SK-MEL-5 (cell line): ENCODE measurements at places on chromosomes 16 and 17. TPM values are rescaled to one million over a fixed set of nuclear protein-coding genes. Genes with fewer than 3 reads are reported as not detected.
A peak's percentile ranks its signal among the peaks of the same experiment; 100 is the strongest.

PRKCB gene
- 6.3 and 7.1 TPM in 2 replicates for total RNA-seq

G6PC1 gene
- not detected in 2 replicates for total RNA-seq

DNA sequence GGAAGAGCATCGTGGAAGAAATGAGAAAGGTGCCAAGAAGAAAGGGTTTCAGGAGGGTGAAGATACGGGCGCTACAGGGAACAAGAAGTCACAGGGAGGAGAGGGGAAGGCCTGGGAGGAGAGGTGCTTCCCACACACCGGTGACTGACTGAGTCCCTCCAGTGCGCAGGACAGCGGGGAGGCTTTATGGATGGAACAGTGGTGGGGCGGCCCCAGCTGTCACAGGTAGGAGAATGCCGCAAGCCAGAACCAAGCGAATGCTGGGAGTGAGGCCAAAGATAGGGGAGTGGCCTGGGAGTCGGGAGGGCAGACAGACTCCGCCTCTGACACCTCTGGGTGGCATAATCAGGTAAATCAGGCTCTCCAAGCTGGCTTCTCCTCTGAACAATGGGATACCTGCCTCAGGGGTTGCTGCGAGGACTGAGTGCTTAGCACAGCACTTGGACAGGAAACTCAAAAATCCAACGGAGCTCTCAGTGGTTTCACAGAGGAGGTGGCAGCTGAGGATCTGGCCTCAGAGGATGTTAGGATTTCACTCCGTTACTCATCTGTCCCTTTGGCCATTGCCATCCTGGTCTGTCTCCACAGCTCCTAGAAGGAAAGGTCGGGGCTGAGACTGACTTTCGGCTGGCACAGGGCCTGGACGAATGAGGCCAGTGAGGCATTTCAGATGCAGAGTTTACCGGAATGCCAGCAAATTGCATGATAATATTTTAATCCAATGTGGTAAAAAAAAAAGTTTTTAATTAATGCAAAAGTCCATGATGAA lies 717 bp upstream of the CNP start:
- peak; percentile 43 for DNase-seq

DNA sequence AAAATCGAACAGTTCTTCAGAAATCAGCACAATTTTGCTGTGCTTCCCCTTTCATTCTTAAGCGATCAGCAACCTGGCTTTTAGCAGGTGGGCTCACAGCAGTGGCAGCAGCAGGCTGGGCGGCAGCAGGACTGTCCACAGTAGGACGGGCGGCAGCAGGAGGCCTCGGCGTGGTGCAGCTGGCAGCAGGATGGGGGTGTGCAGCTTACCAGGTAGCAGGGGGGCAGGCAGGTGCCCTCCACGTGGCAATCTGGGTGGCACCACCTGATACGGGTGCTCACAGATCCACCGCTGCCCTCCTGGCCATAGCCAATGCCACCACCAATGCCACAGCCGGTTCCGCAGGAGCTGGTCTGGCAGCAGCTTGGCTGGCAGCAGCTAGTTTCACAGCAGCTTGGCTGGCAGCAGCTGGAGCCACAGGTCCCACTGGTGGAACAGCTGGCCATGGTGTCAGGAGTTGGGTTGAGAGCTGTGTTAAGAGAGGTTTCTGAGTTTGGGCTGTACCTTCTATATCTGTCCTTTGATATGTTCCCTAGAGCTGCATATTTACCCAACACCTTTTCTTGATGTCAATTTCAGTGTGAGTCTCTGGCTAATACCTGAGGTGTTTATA lies at the start of gene KRTAP1-4:
Gene KRTAP1-4 (minus strand): TSS at position 563 of the 613 bp plus-strand sequence. CDS start 117 bp downstream, at position 446.
- no peak for DNase-seq

GRCh38 chr16:27330542-27330941 lies 16.8 kb downstream of the IL4R start:
- no peak for DNase-seq

GRCh38 chr17:37516127-37516571 lies 26.5 kb downstream of the DUSP14 start:
- DNase-seq, result no peak

DNA sequence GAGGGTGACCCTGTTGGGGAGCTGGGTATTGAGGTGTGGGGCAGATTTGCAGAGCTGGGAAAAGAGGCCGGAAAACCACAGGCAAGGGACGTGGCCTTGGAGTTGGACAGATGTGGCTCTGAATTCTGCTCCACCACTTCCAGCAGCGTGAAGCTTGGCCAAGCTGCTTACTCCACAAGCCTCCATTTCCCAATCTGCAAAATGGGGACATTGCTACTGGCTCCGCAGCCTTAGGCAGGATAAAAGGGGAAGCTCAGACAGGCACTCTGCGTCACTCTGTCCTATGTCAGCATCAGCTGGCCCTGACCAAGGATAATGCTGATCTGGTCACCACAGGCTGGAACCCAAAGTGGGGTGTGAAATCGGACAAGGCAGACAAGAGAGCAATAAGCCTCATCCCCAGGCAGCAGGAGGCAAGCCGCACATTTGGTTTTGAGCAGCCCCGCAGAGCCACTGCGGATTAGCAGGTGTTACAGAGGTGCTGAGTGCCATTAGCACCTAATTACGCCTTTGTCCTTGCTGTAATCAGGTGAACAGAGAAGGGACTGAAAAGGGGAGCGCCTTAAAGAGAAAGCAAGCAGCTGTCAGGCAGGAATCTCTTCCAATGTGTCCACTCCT lies 54.8 kb downstream of the SDK2 start:
- no peak for DNase-seq

- no peak for DNase-seq
Measured at GRCh38 chr16:24372824-24373223, 116.7 kb downstream of the CACNG3 start.

DNA sequence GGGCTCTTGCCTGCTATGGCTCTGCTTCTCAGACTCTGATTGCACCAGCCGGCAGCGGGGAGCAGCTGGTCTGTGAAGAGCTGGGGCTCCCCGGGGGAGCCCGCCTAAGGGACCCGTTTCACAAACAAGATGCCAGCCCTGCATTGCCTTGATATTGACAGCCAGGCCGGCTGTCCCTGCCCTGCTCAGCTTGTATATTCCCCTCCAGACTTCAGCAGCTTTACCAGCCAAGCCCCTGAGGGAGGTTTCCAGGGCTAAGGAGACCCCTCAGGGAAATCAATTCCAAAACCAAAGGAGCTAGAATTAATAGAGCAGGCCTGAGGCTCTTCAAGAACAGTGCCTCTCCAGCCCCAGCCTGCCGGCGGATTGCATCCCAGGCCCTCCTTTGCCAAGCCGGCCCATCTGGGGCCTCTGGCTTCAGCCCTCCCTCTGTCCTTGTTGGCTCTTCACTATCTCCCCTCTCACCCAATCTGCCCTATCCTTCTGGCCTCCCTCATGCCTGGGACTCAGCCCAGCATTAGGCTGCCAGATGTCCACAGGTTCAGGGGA lies 5.7 kb downstream of the CALB2 start:
- no peak for DNase-seq

GRCh38 chr17:67378454-67379250 lies 1.6 kb downstream of the PITPNC1 start:
- DNase-seq, result peak; percentile 85

GRCh38 chr17:8158267-8159031 lies 4.3 kb downstream of the VAMP2 start:
- peak; percentile 94 for DNase-seq

GRCh38 chr17:980406-981291 lies 1.1 kb upstream of the NXN start:
- DNase-seq, result peak; percentile 93

- DNase-seq, result no peak
Measured at GRCh38 chr16:77336637-77337036, 98.2 kb downstream of the ADAMTS18 start.

- peak; percentile 88 for DNase-seq
Measured at GRCh38 chr17:10616502-10617119, 40.5 kb downstream of the MYH3 start.

- no peak for DNase-seq
Measured at GRCh38 chr17:57444682-57445450, 188.5 kb downstream of the MSI2 start.

- DNase-seq, result no peak
Measured at GRCh38 chr16:65176603-65177002, 54.7 kb upstream of the CDH11 start.
